Cortex of kidney (tissue), 1 donor: ENCODE measurements at places on chromosomes 3 and 15.

DNA sequence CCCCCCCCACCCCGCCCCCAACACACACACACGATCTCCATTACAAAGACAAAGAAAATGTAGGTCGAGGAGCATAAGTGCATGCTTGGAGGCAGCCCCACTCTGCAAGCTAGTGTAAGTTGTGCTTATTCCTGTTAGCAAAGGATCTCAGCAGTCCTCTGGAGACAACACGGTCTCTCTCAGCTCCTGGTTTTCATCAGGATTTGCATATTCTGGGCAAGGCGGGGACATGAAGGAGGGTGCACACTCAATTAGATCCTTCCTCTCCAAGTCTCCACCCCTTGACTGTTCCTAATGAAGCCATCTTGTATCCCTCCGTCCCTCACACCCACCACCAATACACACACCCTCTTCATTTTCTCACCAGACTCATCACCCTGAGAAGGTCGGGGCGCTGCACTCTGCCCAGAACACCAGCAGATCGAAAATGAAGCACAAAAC is 63.8 kb downstream of the MRPL46 start:
- DNase-seq = no peak

DNA sequence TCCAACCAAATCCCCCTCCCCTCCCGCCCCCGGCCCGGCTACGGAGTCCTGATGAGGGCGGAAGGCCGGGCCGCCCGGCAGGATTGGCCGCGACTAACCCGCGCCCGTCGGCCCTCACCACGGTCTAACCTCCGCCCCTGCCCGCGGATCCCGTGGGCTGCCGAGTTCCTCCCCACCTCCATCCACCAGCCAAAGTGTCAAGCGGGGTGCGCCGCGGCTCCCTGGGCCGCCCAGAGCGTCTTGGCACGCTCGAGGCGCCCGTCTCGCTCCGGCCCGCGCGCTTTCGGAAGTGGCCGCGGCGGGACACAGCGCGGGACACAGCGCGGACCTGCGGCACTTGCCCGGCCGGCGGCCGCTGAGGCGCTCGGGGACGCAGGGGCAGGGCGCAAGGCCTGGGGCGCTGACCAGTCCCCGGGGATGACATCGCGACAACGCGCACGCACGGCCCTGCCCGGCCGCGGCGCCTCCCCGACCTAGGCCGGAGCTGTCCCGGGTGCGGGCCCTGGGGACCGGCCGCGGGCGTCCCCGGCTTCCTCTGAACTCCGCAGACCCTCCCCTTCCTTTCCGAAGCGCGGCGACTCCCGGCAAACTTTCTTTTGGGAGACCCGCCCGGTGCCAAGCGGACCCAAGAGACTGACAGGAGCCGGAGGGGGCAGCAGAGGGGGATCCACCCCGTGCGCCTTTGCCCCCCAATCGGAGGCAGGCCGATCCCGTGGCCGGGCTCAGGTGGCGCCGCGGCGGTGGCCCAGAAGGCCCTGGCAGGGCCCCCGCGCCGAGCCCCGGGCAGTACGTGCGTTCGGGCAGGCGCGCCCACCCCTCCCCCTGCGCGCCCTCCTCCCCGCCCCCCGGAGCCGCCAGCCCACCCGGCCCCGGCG is 112.8 kb upstream of the ICE2 start:
- DNase-seq = no peak

DNA sequence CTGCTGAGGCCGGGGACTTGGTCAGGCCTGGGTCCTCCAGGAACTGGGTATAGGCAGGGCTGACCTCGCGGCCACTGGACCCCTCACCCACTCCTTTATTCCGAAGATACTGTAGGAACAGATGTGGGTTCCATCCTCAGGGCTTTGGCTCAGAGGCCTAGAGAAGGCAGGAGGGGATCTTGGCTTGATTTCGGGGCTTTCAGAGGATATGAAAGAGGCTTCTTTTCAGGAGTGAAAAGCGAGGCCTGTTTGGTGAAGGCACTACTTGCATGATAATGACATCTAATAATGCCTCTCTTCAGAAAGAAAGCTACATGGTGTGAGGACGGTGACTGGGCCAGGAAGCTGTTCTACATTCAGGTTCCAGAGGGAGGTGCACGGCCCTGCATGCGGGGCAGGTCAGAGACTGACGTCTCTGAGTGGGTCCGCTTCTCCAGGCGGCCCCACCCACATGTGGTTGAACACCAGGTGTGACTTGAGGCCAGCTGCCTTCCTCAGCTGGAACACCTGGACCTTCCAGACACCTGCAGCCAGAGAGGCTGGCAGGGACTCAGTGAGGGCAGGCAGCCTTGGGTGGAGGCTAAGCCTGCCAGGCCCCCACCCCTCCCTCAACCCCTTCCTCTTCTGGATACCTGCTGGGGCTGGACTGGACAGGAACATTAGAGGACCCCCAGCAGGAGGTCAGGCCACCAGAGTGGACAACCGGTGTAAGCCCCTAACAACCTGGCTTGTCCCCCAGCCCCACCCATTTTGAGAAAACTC is 31.1 kb upstream of the HHATL start:
- no peak for DNase-seq

GRCh38 chr3:185270262-185270955 is 16.6 kb upstream of the EHHADH start:
- DNase-seq = no peak

GRCh38 chr15:65336493-65337435 is 32.3 kb downstream of the RNU5B-1 start:
- no peak for DNase-seq

DNA sequence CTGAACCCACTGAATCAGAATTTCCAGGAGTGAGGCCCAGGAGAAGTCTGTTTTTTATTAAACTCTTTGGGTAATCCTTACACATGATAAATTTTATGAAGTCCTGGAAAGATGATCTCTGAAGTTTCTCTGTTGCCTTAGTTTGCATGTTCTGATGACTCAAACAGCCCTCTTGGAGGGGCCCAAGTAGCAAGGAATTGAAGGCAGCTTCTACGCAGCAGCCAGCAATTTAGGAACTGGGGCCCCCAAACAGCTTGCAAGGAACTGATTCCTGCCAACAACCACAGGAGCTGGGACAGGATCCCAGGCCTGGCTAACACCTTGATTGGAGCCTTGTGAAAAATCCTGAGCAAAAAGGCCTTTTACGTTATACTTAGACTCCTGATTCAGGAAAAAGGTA is 5.4 kb upstream of the ACP3 start:
- no peak for DNase-seq

DNA sequence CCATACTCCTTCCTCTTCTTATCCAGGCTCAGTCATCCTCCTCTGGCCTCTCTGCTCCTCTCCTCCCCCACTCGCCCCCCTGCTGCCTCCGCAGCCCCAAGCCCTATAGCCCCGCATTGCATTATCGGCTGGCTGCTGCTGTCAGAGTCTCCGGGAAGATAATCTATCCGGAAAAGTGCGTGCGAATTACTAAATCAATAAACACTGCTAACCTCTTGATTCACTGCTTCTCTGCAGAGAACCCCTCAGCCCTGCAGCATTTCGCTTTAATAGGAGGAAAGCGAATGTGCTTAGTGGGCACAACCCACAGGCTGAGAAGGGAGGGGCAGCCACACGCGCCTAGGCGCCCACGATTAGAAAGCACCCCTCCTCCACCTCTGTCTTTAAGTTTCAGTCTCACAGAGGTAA is 167.6 kb downstream of the ABHD5 start:
- DNase-seq = no peak

- DNase-seq = no peak
Observed at GRCh38 chr3:98564282-98565005, 29.0 kb downstream of the CPOX start.

GRCh38 chr3:177646749-177647148 is 449.5 kb upstream of the TBL1XR1 start:
- DNase-seq = no peak

DNA sequence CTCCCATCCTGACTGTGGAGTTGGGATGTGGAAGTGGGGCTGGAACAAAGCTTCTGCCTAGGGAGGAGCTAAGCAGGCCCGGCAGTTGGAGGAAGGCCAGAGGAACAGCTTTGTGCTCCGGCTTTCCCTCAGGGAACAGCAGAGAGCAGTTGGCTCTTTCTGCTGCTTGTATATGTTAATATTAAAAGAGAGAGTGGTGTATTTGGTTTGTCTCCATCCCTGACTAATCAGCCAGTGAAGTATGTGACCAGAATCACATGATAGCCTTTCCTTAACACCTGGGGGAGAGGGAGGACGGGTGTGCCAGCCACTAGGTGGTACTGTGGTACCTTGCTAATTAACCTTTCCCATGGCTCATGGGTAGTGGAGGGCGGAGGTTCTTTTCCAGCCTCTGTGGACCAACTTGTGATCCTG is 10.0 kb downstream of the EIF2B5 start:
- DNase-seq = no peak

- DNase-seq = no peak
Observed at GRCh38 chr3:61030469-61031035, 220.7 kb downstream of the FHIT start.

DNA sequence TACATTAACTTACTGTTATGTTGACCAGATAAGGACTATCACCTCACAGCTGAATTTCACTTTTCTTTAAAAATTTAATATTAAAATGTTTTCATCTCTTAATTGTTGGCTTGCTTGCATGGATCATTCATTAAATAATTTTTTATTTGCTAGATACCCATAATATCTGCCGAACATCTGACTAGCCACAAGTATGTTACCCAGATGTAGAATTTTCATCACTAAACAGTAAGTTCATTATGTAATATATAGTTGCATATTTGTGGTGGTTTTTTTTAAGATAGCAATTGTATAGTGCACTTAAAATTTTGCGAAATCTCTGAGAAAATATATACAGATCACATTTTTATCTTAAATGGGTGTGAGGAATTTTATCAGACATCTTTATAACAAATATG is 190.4 kb downstream of the MBNL1 start:
- no peak for DNase-seq

DNA sequence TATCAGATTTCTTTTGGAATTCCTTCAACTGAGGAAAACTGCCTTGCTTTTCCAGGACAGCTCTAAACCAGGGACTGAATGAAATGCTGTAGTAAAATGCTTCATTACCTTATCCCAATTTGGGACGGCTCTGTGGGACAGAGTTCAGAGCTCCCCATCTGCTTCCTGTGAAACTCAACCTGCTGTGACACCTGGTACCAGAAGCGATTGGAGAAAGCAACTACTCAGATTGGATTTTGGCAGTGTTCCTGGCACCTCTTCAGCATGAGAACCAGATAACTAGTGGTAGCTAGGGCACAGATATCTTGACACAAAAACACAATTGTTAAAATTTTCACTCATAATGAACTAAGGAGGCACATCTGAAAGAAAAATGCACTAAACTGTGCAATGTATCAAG is 539.1 kb downstream of the SI start:
- no peak for DNase-seq

GRCh38 chr3:126516152-126516935 is 1.2 kb downstream of the UROC1 start:
- DNase-seq = no peak

- no peak for DNase-seq
Observed at GRCh38 chr3:156418428-156418827, 136.5 kb downstream of the SSR3 start.

- no peak for DNase-seq
Observed at GRCh38 chr15:31128477-31128876, 27.0 kb upstream of the TRPM1 start.

DNA sequence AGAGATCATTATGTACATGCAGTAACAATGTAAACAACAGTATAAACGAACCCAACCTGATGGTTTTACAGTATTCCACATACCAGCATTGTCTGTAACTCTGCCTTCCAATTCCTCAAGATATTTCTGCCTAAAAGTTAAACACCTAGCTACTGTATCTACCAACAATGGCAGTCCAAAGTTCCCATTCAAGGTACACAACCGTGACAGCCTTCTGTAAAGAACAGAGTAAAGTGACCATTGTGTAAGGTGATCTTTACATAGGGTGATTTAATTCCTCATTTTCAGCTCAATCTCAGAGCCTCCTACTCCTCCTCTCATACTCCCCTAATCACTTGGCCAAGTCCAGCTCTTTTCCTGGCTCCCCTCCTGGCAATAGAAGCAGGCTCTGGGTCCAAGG is 10.4 kb downstream of the SECISBP2L start:
- no peak for DNase-seq

DNA sequence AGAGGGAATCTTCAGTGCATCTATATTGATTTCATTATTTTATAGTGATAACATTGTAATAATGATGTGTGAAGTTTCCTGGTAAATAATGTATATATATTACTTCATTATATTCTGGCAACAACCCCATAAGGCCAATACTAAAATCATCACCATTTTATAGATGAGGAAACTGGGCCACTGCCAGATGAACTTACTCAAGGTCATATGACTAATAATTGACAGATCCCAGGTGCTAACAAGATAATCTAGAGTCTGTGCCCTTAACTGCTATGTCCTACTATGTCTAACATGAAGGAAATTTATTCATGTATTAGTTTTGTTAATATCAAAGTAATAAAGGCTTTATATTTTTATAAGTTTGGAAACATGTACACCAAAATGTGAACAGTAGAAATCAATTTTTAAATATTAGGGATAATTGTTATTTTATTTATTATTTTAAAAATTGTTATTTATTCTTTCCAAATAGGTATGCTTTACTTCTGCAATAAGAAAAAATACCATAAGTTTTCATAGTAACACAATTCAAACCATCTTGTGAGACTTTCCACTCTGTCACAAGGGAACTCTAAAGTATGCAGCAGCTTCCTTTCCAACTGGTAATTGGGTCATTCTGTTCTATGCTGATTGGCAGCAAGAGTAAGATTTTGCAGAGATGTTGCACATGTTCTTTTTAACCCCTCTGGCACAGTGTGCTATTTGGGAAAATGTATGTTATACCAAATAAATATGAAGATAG is 90.8 kb upstream of the CMC1 start:
- no peak for DNase-seq

DNA sequence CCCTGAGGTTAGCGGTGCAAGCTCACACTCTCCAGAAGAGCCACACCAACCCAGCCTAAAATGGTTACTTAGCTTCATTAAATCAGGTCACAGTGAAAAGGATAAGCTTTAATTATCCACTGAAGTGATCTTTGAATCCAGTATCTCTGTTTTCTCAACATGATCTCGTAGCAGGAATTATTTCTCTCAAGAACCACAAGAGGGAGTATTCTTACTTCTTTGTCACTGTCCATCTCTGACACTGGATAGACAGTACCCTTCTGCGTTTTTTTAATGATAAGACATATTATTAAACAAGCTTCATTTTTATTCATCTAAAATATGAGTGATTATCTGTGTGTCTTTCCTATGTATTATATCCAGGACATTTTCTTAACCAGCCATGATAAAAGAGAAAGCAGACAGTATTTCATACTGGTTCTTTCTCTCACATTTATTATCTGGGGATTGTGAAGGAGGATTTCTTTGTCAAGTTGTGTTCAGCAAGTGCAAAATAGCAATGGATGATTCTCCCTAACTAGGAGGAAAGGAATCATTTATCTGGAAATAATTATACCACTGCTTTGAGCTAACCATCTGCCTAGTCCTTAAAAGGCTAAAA is 105.4 kb upstream of the CCDC54 start:
- no peak for DNase-seq

GRCh38 chr3:191070201-191070600 is 128.8 kb upstream of the OSTN start:
- no peak for DNase-seq

DNA sequence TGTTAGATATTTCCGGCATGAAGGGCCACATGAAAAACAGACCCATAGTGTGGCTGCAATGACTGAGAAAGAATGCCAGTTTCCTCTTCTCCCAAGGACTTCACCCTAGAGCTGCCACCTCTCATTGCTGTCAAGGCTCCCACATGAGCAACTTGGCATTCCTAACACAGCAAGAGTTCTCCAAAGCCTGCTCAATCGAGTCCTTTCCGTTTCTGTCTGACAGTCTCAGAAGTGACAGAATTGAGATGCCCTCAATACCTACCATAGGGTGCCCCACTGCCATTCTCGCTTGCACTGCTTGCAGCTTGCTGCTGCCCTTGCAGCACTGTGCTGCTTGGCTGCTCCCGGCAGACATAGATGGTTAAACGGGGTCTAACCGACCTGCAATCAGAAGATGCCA is 44.3 kb downstream of the UBP1 start:
- no peak for DNase-seq
